Osteoblast (primary cell): ENCODE measurements at places on chromosomes 13 and 19. TPM values are rescaled to one million over a fixed set of nuclear protein-coding genes. Genes with fewer than 3 reads are reported as not detected.

The NTF4 gene
- not detected in 2 replicates for total RNA-seq

GRCh38 chr13:26179344-26179743 is 42.8 kb downstream of the RNF6 start:
- no peak for DNase-seq
- H3K36me3 ChIP-seq = no peaks in the 10 kb centered on the region
- H3K4me1 ChIP-seq = no peaks in the 10 kb centered on the region

GRCh38 chr13:45224176-45224575 is 23.3 kb upstream of the KCTD4 start:
- no peaks in the 10 kb centered on the region for H3K27me3 ChIP-seq
- H3K27ac ChIP-seq = peak overlapping the region; percentile 26
- H3K36me3 ChIP-seq = no peaks in the 10 kb centered on the region
- H3K4me1 ChIP-seq = peaks cover 24% of the 10 kb centered on the region

DNA sequence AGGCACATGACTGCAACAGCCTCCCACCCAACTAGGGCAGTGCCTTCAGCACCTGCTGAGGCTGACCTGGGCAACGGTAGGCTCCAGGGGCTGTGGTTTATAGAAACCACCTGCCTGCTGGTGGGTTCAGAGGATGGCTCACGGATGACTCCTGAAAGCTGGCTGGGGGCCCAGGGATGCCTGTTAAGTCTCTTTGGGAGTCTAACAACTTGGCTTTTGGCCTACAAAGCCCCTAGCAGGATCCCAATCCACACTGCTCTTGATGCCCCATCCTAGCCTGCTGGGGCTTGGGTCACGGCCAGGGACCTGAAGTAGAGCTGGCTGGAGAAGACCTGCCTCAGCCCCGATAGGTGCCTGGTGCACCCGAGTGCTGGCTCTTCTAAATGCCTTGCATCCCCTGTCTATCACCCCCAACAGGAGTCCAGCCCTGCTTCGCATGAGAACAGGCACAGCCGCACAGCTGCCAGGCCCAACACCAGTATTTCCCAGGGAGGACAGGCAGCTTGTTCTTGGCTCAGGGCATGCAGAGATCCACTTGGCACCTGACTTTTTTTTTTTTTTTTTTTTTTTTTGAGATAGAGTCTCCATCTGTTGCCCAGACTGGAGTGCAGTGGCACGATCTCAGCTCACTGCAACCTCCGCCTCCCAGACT is 9.1 kb upstream of the EPHX3 start:
- H3K4me1 ChIP-seq = no peaks in the 10 kb centered on the region
- H3K27me3 ChIP-seq = no peaks in the 10 kb centered on the region
- peaks cover 76% of the 10 kb centered on the region for H3K36me3 ChIP-seq
- DNase-seq = peak; percentile 89

DNA sequence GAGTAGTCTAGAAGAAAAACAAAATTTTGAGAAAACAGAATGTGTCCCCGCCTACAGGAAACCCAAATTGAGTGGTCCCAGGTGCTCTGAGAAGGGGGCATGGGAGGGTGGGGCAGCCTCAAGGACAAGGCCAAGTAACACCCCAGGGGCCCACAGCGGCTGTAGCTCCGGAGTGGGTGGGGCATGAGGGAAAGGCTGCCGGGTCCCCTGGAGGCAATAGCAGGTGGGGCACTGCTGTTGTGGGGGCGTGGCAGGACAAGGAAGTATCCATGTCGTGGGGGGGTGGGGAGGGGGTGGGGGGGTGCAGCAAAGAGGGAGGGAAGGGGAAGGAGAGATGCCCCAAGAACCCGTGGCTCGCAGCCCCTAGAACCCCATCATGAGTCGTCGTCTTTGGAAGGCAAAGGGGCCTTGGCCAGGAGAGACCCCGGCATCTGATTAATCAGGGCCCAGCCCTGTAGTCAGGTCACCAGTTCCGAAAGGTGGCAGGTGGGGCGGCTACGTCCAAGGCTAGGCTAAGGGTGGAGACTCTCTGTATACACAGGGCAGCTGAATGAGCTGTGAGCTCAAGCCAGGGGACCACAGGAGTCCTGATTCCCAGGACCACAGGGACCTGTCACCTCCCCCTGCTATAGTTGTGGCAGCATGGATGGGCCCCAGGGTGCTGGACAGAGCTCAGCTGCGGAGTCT is 7.5 kb upstream of the ISYNA1 start:
- no peak for DNase-seq
- H3K27me3 ChIP-seq = no peaks in the 10 kb centered on the region
- peaks cover 50% of the 10 kb centered on the region for H3K36me3 ChIP-seq
- no peak overlapping the region for H3K27ac ChIP-seq
- no peaks in the 10 kb centered on the region for H3K4me1 ChIP-seq

GRCh38 chr19:45878043-45878794 is 7.7 kb downstream of the IRF2BP1 start:
- no peak overlapping the region for H3K4me3 ChIP-seq
- peaks cover 6% of the 10 kb centered on the region for H3K4me1 ChIP-seq
- peak; percentile 71 for DNase-seq
- H3K27me3 ChIP-seq = peaks cover 9% of the 10 kb centered on the region
- no peaks in the 10 kb centered on the region for H3K36me3 ChIP-seq

DNA sequence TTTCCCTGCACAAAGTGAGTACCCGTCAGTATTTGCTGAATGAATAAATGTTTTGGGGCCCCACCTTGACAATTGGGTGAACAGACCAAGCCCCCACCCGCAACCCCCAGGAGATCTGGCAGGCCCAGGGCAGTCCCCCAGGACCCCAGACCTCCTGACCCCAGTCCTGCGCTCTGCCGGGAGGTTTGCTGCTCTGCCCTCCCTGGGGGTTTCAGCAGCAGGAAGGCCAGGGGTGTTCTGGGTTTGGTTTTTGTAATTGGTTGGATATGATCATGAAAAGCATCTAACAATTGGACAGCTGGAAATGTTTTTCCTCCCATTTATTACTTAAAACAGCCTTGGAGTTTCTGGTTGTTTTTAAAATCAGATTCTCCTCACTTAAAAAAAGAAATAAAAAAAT is 193.8 kb downstream of the URI1 start:
- no peak overlapping the region for H3K4me3 ChIP-seq
- DNase-seq = no peak
- H3K4me1 ChIP-seq = no peaks in the 10 kb centered on the region
- H3K36me3 ChIP-seq = no peaks in the 10 kb centered on the region
- no peak overlapping the region for H3K27ac ChIP-seq

GRCh38 chr13:44172281-44172810 is 201.3 kb upstream of the SERP2 start:
- H3K4me3 ChIP-seq = no peak overlapping the region
- H3K36me3 ChIP-seq = no peaks in the 10 kb centered on the region
- no peak overlapping the region for H3K27ac ChIP-seq
- no peaks in the 10 kb centered on the region for H3K27me3 ChIP-seq

The CD22 gene
- total RNA-seq = under 0.01 TPM in 1 of 2 replicates, not detected in the other

GRCh38 chr13:93867481-93867880 is 612.0 kb downstream of the DCT start:
- H3K4me1 ChIP-seq = peaks cover 6% of the 10 kb centered on the region
- no peak for DNase-seq

The PGLYRP2 gene
- total RNA-seq = not detected in 2 replicates

The FAM216B gene
- under 0.01 TPM in 1 of 2 replicates, not detected in the other for total RNA-seq

- H3K4me3 ChIP-seq = peak overlapping the region; percentile 56
- peaks cover 42% of the 10 kb centered on the region for H3K36me3 ChIP-seq
- H3K27me3 ChIP-seq = no peaks in the 10 kb centered on the region
- H3K4me1 ChIP-seq = peaks cover 17% of the 10 kb centered on the region
- peak overlapping the region; percentile 85 for H3K27ac ChIP-seq
These were observed 80.0 kb downstream of the GPR12 start for GRCh38 chr13:26680572-26680971.

The IRS2 gene
- 7.1 and 8.3 TPM in 2 replicates for total RNA-seq

GRCh38 chr19:41870401-41870873 is 6.6 kb upstream of the CD79A start:
- no peaks in the 10 kb centered on the region for H3K27me3 ChIP-seq
- no peaks in the 10 kb centered on the region for H3K4me1 ChIP-seq
- H3K27ac ChIP-seq = no peak overlapping the region
- DNase-seq = peak; percentile 89
- no peak overlapping the region for H3K4me3 ChIP-seq

GRCh38 chr13:112213467-112214255 is 146.7 kb downstream of the SOX1 start:
- no peaks in the 10 kb centered on the region for H3K27me3 ChIP-seq
- no peaks in the 10 kb centered on the region for H3K36me3 ChIP-seq

DNA sequence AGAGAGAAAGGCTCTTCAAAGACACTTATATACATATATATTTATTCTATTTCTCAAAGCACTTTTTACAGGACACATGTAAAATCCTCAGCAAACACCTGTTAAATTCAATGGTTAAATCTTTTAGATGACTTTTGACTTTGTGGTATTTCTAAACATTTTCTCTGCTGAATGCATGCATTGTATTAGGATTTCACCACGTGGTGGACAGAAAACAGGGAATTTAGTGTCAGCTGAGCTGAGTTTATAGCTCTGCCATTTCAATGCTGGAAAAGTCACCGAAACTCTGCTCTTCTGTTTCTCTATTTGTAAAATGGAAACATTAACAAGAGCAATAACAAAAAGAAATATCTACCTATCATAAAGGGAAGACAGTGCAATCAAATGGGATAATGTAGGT is 375.6 kb downstream of the ENOX1 start:
- H3K27me3 ChIP-seq = no peaks in the 10 kb centered on the region
- no peaks in the 10 kb centered on the region for H3K36me3 ChIP-seq
- H3K27ac ChIP-seq = no peak overlapping the region
- DNase-seq = no peak
- no peaks in the 10 kb centered on the region for H3K4me1 ChIP-seq
- no peak overlapping the region for H3K4me3 ChIP-seq

The FGF21 gene
- total RNA-seq = not detected in 2 replicates

The ZFR2 gene
- not detected in 2 replicates for total RNA-seq

GRCh38 chr13:20953245-20953931 is 50.8 kb upstream of the XPO4 start:
- no peak overlapping the region for H3K27ac ChIP-seq
- no peak for DNase-seq
- no peaks in the 10 kb centered on the region for H3K4me1 ChIP-seq
- H3K36me3 ChIP-seq = no peaks in the 10 kb centered on the region

The IL11 gene
- total RNA-seq = 0.36 and 1.2 TPM in 2 replicates

GRCh38 chr13:32538143-32538620 is 413 bp downstream of the N4BP2L2 start:
- H3K4me1 ChIP-seq = peaks cover 3% of the 10 kb centered on the region
- peak overlapping the region; percentile 92 for H3K4me3 ChIP-seq
- H3K27ac ChIP-seq = peak overlapping the region; percentile 98
- H3K27me3 ChIP-seq = no peaks in the 10 kb centered on the region
- DNase-seq = peak; percentile 84
- H3K36me3 ChIP-seq = peaks cover 17% of the 10 kb centered on the region

DNA sequence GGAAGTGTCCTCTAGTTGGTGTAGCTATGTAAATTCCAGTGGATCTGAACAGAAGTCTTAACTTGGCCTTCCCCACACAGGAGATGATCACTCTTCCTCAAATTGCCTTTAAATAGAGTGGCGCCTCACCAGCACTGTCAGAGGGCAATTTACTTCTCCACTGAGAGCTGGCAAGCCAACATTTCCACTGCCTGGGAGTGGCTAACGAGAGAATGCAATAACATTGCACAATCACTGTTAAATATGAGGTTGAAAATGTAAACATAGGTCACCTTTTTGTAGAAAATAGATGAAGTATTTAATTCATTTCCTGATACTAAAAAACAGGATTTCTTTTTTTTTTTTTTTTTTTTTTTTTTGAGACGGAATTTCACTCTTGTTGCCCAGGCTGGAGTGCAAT is 55.4 kb upstream of the UBL3 start:
- no peaks in the 10 kb centered on the region for H3K36me3 ChIP-seq
- no peak overlapping the region for H3K4me3 ChIP-seq

DNA sequence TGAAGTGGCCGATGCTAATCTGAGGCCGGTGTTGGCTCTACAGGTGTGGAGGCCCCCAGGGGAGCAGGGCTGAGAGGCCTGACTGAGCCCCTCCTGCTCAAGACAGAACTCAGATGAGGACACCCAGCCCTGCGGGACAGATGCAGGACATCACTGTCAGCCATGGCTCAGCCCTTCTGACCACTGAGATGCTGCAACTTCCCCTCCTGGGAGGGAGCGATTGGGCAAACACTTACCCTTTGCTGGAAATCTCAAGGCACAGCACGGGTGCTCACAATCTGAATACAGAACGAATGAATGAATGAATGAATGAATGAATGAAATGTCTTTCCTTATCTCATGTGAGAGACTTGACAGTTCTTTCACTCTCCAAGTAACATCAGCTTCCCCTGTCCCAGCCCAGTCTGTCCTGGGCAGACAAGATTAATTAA is 3.5 kb upstream of the SIGLEC7 start:
- peaks cover 5% of the 10 kb centered on the region for H3K4me1 ChIP-seq
- no peak for DNase-seq
- peaks cover 8% of the 10 kb centered on the region for H3K27me3 ChIP-seq
- H3K4me3 ChIP-seq = no peak overlapping the region

DNA sequence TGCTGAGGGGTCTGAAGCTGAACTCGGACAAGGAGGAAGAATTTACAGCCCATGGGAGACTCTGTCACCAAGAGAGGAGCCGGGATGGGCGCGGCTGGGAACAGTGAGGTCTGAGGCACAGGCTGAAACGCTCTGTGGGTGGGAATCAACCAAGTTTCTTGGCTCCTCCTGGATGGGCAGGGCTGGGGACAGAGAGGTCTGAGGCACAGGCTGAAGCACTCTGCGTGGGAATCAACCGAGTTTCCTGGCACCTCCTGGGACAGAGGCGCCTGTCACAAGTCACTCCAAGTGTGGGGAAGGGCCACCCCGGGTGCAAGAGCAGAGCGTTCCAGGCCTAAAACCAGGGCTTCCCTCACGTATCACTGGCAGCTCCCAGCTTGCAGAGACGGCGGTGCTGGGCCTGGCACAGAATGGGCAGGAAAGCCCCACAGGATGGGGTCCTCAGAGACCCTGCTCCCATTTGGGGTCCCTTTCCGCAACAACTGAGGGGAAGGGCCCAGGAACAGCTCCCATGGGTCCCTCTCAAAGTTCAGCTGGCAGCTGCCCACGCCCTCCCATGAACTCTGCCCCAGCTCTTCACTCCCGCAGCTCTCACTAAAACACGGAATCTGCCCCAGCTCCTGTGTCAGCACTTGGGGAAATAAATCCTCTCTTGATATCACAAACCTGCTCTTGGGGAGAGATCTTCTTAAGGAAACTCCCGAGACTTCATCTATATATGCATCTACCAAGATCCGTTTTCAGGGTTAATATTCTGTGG is 18.5 kb downstream of the AP3D1 start:
- no peak for DNase-seq
- H3K4me1 ChIP-seq = no peaks in the 10 kb centered on the region
- H3K36me3 ChIP-seq = peaks cover 44% of the 10 kb centered on the region
- no peaks in the 10 kb centered on the region for H3K27me3 ChIP-seq
- no peak overlapping the region for H3K4me3 ChIP-seq
- no peak overlapping the region for H3K27ac ChIP-seq

The SGCG gene
- total RNA-seq = 1.4 TPM in 1 of 2 replicates, not detected in the other

- H3K27me3 ChIP-seq = no peaks in the 10 kb centered on the region
- DNase-seq = peak; percentile 29
- no peak overlapping the region for H3K27ac ChIP-seq
These were observed 3.2 kb downstream of the PINLYP start for GRCh38 chr19:43578787-43579186.

The C1QTNF9B gene
- total RNA-seq = not detected in 2 replicates

The SIGLECL1 gene
- total RNA-seq = not detected in 2 replicates

GRCh38 chr13:112686987-112687386 is 2.9 kb upstream of the ATP11A start:
- H3K4me3 ChIP-seq = no peak overlapping the region
- H3K4me1 ChIP-seq = peaks cover 8% of the 10 kb centered on the region
- no peak overlapping the region for H3K27ac ChIP-seq
- H3K27me3 ChIP-seq = peaks cover 2% of the 10 kb centered on the region
- no peaks in the 10 kb centered on the region for H3K36me3 ChIP-seq
- DNase-seq = peak; percentile 30

GRCh38 chr13:80755910-80756309 is 415.0 kb upstream of the SPRY2 start:
- DNase-seq = no peak
- H3K4me1 ChIP-seq = no peaks in the 10 kb centered on the region
- no peaks in the 10 kb centered on the region for H3K36me3 ChIP-seq
- H3K4me3 ChIP-seq = no peak overlapping the region
- H3K27ac ChIP-seq = no peak overlapping the region
